ENCODE measurements at places on chromosomes 7 and 10.
A peak's percentile ranks its signal among the peaks of the same experiment; 100 is the strongest.

DNA sequence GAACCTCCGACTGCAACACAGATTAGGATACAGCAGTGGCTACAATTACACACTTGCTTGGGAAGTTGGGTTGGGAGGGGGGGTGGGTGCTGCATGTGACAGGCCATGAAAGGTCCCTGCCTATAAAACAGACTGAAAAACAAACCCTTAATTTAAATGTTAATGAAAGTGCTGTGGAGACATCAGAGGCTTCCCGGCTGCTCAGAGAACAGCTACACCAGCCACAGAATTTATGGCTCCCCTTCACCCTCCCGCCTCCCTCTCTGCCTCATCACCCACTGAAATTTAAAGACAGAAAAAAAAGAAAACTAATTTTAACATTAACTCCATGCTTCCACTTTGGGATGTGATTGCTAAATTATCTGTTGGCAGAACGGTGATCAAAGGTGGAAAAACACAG, 34.7 kb downstream of the FBXW4 start:
- DNase-seq, result no peak

DNA sequence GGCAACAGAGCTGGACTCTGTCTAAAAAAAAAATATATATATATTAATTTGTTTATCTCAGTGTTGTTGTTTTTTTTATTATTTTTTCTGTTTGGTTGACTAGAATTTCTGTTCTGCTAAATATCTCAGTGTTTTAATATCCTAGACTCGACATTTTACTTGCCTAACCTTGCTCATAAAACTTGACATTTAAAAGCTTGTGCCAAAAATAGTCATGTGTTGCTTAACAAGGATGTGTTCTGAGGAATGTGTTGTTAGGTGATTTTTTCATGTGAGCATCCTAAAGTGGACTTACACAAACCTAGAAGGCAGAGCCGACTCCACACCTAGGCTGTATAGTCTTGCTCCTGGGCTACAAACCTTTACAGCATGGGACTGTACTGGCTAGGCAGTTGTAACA, 23.1 kb downstream of the NRBF2 start:
- peak; percentile 30 for DNase-seq

DNA sequence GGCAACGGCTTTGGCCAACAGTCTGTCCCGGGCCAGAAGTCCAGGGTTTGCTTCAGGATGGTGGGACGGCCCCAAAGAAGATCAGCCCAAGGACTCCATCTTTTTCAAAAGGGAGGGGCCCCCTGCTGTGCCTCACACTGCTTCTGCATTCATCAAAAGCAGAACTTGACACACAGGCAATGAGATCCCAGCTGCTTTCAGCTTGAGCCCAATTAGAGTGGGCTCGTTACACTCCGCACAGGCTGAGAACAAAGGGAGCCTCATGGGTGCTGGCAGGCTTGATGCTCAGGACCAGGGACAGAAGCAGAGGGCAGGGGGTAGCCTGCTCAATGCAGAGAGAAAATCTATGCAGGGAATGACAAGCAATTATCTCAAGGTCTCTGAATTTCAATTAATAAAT, 45.5 kb downstream of the VOPP1 start:
- no peak for DNase-seq

GRCh38 chr10:11111490-11111889, 93.8 kb downstream of the CELF2 start:
- no peak for DNase-seq

DNA sequence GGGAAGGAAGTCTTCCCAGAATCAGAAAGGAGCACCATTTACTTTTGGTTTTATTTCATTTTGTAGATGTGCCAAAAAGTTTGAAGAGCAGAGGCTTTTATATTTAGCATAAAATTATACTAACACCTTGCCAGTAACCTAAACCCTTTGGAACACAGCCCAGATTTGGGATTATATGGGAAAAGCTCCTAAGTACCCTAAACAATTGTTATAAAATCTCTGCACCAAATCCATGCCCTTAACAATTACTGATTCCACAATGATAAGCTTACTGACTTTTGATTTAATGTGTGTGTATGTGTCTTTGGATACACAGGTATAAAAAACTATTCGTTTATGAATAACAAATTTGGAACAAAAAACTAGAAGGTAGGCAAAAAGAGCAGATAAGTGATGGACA, 39.0 kb upstream of the TMEM229A start:
- DNase-seq, result no peak

DNA sequence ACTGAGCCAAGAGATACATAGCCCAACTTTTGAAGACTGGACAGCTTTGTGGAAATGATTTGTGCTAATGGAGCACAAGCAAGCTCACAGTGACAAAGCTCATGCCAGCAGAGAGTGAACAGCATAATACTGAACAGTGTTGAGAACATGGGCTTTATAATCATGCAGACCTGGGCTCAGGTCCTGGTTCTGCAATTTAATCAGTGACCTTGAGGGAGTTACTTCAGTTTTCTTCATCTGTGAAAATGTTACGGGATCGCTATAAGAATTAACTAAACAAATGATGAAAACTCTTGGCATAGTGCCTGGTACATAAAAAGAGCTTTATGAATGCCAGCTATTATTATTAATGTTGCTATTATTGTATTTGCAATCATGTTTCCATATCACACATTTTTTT, 690.5 kb upstream of the LRRN3 start:
- no peak for DNase-seq

DNA sequence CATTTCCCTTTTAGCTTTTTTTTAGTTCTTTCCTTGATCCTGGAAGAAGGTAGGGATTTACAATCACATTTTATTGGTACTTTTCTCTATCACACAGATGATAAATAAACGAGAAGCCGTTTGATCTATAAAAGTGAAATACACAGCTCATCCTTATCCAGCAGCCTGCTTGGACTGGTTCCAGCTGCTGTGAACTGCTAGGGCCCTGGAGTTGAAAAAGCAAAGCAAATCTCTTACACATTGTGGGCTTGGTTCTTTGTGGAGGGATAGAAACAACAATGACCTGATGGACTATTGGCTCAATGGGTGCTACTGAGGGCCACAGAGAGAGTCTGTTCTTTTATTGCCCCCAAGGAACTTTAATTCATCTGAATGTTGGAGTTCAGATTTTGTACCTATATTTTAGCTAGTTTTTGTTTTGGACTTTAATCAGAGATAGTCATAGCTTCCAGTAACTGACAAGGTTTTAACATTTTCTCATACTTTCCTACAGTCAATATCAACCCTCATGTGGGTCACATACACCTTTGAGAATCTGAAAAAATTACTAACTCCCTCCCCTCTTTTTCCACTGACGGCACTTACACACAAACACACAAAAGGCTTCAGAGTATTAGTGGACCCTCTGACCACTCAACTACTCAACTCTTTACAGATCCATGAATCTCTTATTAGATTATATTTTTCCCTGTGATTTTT, 91.6 kb upstream of the CCDC6 start:
- no peak for DNase-seq

GRCh38 chr7:101671371-101672356, 42.6 kb upstream of the MYL10 start:
- DNase-seq, result no peak

DNA sequence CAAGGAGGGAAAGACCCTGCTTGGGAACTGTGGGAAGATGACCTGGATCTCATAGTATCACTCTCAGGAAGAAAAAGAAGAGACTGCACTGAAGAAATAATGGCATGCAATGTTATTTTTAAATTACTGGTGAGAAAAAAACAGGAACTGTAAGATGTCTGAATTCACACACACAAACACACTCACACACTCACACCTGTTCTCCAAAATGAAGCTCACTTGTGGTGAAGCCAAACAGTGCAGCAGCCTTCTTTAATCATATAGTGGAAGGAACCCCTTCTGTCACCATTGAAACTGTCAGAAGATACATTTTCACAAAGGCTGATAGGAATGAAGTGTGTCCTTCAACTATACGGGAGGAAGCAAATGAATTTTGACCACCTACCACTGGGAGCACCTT, 156.5 kb upstream of the GHITM start:
- DNase-seq, result no peak

DNA sequence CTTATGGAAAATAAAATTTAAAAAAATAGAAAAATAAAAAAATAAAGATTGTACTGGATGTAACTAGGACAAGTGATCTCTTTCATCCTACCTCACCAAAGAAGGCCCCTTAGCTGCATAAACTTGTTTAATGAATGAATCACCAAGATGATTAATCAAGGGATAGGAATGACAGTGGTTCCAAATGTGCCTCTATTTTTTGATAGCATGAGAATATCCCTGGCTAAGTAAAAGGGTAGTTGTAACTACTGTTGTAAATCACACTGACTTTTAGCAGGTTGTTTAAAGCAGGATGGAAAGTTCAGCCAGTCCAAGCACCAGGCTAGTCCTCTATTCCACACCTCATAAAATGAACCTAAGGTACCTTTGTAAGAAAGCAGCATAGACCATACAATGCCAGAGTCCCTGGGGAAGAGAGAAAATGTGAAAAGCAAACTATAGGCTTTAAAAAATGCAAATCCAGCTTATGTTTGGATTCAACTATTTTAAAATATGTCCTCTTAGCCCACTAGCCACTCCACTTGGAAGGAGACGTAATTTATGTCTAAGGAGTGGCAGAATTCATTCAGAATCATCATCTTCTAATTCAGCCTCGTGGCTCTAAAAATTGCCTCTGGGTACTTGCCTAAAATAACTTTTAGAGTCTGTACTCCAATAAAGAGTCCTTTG, 126.8 kb downstream of the SKIDA1 start:
- no peak for DNase-seq

GRCh38 chr7:44101966-44102845, 1.9 kb upstream of the AEBP1 start:
- DNase-seq, result peak; percentile 47

DNA sequence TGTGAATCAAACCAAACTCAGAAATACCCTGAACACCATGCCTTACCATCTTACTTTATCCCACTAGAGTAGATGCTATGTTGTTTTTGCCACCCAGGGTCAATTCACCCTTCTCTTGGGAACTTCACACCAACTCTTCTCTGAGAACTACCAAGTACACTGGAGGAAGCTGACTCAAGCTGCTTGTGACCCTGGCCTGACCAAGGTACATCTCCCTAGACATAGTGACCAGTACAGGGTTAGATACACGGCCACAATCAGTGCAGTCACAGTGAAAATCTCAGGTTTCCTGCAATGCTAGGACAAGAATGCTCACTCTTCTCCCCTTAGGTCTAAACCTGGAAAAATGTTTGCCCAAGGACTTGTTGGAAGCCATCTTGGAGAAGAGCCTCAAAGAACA, 31.8 kb downstream of the EZH2 start:
- DNase-seq, result no peak

DNA sequence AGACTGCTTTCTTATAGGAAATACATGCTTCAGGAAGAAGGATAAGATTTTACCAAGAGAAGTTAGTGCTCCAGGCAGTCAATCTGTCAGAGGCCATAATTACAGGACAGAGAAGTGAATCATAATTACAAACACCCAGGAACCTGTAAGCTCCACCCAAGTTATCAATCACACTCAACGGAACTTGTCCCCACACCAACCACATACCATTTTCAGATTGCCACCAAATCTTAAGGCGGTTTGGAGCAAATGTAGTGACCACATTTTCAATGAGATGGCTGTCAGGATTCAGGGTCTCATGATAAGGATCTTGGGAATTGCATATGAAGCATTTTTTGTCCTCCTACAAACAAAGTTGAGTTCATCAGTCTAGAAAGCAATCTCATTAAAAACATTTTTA, 4.8 kb downstream of the LAMB1 start:
- no peak for DNase-seq

GRCh38 chr10:14712991-14713424, 61.7 kb downstream of the FAM107B start:
- DNase-seq, result peak; percentile 59

DNA sequence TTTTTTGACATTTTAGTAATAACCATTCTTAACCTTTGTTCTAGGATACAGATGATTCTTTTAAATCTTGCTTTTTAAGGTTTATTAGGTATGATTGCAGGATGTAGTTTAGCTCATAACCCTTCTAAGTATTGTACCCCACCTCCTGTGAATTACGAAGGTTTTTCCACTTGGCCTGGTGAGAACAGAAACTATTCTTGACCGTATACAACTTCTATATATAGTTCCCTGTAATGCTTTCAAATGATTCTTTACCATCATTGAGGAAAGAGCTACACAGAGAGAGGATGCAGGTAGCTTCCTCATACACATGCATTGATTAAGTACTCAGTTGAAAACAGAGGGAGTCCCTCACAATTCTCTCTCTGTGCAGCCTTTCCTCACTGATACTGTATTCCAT, 86.3 kb downstream of the PALS2 start:
- DNase-seq, result no peak

DNA sequence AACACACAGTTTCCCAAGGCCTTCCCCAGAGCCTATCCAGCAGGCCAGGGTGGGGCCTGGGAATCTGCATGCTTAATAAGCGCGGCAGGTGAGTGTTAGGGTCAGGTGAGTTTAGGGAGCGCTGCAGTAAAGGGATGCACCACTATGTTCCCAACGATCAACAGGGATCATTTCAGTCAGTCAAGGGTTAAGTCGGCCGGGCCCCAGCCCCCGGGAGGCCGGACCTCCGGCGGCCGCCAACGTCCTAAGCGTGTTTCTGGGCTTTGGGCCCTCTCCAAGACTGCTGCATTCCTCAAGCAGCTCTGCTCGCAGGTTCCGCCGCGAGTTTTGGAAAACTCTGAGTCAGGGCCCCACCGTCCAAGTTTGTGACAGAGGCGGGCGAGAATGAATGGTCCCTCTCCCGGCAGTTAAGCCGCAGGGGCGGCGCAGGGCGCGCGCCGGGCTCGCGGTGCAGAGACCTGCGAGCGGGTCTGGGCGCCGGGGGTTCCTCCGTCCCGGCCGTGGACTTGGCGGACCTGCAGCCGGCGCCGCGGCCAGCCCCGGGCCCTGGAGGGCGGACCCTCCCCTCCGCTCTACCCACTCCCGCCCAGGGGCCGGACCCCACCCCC, 81.6 kb downstream of the ARHGAP22 start:
- DNase-seq, result peak; percentile 95

GRCh38 chr10:126253611-126253998, 134.7 kb downstream of the ADAM12 start:
- DNase-seq, result no peak

GRCh38 chr7:43584195-43584586, 1.3 kb downstream of the STK17A start:
- DNase-seq, result peak; percentile 85

DNA sequence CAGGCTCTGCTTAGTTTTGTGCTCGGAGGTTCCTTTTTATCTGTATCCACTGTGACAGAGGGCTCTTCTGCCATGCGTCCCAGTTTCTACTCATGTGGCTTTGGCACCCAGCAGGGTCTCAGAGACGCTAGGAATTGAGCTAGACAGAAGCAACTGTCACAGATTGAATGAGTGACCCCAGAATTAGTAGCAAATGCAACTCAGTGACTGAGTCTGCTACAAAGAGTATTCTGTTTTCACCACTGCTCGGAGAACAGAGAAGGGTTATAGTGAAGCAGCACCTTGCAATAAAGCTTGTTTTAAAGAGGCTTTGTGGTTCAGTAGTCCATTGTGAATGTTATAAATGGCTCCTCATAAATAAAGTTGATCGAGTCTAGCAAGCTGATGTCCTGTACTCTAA, 113.2 kb downstream of the DNAH11 start:
- DNase-seq, result no peak

DNA sequence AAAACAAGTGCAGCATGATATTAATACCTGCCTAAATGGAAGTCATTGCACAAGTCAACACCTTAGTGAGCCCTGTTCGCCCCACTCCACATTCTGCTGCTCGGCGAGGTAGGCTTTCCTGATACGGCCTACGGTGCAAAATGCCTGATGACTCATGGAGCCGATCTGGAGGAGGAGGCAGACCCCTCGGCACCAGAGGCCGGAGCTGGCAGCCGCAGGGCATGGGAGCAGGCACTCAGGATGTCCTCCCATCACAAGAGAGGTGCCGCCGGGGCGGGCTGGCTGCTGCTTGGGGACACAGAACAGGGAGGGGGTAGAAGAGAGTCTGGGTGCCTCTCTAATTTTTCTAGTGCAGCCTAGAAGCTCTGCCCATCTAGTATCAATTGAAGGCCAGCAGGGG, 418.5 kb upstream of the MGMT start:
- no peak for DNase-seq

Data from fibroblast of pulmonary artery (primary cell).